ENCODE measurements at places on chromosomes 4 and X.

DNA sequence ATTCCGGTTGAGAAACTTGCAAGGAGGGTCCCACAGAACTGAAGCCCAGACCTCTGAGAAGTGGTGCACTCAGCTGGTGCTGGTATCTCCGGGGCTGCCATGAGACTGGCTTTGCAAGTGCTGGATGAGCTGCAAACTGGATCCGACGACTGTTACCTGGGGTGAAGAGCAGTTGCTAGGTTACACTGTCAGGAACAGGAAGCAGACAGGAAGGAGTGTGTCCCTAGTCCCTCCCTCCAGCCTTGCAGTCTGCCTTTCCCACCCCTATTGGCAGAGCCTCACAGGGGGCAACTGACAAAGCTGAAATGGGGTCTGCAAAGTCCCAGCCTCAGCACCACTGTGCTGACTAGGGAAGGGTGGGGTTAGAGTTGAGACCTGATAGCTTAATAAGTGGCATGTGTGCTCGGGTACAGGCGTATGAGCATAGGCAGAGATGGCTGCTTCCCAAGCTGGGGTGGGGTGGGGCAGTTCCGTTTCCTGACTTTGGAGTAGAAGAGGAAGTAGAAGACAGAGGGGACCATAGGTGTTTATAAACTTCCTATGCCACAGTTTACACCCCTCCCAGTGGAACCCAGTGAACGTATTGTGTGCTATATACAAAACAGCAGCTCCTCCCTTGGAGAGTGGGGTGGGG lies 18.0 kb downstream of the PPEF1 start:
- DNase-seq: no peak

- DNase-seq: no peak
These were observed 420.2 kb downstream of the BCOR start for GRCh38 chrX:39677585-39677977.

DNA sequence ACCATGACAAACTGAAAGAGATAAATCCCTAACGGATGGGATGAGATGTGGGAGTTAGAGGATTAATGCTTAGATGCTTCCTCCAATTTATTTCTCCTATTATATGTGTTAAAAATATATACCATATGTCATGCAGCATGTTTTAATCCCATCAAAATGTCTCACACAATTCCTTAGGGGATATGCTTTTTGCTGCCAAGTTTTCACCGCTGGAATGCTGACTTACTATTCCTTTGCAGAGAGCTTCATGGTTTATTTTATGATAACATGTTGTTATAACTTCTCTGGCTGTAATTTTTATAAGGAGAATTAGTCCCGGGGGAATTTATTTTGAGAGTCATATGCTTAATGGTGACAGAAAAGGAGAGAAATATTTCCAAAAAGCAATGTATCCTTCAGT lies 670.3 kb downstream of the IL1RAPL1 start:
- no peak for DNase-seq

GRCh38 chr4:109072595-109072994 lies 229.9 kb downstream of the COL25A1 start:
- DNase-seq: peak; percentile 76

DNA sequence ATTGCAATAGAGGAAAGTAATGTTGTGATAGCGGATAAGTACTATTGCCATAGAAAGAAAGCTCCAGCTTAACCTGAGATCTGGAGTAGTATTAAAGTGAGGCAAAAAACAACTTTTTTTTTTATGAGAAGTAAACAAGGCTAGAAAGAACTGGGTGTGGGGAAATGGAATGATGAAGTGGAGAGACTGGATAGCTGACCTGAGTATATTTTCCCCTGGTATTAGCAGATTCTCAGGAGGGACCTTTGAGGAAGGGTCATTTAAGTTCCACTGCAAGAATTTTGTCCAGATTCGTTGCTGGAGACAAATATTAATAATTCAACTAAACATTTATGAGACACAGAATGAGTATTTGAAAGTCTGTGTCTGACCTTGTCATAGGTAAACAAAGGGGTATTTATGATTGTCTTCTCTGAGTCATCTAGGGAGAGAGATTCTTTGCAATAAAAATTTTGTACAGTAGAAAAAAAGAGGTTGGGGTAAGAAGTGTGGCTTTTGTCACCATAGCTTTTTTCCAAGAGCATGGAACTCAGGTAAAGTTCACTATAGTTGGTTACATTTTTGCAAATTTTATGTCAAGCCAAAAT lies 2095.9 kb downstream of the ARAP2 start:
- no peak for DNase-seq

DNA sequence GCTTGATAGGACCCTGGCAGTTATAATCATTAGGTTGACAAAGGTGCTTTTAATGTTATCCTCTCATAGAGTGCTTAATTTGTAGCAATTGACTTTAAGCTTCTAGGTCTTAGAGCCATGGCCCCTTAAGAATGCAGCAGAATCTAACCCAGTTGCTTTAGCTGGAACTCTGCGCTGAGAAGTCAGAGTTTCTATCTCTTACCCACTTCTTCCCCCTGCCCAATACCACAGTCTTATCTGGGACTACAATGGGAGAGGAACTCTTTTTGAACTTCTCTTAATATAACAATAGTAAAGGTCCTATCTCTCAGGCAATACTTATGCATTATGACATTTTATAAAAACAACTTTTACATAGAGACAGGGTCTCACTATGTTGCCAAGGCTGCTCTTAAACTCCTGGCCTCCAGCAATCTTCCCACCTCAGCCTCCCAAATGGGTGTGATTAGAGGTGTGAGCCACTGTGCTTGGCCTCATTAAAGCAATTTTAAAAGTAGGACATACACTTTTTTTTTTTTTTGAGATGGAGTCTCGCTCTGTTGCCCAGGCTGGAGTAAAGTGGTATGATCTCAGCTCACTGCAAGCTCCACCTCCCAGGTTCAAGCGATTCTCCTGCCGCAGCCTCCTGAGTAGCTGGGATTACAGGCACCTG lies 1.8 kb downstream of the TLR10 start:
- no peak for DNase-seq

DNA sequence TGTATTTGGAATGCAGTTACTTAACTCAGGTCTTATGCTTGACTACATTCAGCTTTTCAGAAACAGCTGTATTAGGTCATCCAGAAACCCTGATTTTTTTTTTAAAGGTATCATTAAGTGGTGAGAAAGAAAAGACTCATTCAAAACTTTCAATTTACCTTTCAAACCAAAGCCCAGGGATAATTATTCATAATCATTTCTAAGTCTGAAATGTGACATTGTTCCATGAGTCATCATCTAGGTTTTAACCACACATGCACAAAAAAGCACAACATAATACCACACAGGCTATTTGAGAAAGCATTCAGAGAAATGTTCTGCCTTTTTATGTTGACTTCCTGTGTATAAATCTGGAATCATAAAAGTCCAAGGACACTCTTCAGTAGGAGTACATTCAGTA lies 288.2 kb downstream of the IL1RAPL2 start:
- DNase-seq: peak; percentile 19

GRCh38 chr4:165738571-165738970 lies 134.5 kb upstream of the TLL1 start:
- peak; percentile 38 for DNase-seq

DNA sequence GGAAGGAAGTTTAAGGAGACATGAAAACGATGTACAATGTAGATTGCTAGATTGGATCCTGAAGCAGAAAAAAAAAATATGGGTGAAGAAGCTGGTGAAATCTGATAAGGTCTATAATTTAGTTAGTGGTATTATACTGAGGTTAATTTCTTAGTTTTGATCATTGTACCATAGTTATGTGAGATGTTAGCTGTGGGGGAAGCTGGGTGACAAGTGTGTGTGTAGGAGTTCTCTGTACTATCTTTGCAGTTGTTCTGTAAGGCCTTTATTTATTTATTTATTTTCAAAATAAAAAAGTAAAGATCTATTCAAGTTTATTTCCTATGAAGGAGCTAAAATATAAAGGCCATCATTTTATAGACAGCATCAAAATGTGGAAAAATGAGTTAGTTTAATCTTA lies 12.5 kb upstream of the EXOC1 start:
- DNase-seq: no peak

DNA sequence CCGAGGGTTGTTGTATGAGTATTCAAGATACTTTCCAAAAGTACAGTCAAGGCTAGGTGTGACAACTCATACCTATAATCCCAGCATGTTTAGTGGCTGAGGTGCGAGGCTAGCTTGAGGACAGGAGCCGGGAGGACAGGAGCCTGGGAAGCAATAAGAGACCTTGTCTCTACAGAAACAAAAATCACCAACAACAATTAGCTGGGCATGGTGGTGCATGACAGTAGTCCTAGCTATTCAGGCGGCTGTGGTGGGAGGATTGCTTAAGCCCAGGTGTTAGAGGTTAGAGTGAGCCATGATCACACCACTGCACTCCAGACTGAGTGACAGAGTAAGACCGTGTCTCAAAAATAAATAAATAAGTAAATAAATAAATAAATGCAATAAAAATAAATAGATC lies 91.6 kb downstream of the TLL1 start:
- no peak for DNase-seq

DNA sequence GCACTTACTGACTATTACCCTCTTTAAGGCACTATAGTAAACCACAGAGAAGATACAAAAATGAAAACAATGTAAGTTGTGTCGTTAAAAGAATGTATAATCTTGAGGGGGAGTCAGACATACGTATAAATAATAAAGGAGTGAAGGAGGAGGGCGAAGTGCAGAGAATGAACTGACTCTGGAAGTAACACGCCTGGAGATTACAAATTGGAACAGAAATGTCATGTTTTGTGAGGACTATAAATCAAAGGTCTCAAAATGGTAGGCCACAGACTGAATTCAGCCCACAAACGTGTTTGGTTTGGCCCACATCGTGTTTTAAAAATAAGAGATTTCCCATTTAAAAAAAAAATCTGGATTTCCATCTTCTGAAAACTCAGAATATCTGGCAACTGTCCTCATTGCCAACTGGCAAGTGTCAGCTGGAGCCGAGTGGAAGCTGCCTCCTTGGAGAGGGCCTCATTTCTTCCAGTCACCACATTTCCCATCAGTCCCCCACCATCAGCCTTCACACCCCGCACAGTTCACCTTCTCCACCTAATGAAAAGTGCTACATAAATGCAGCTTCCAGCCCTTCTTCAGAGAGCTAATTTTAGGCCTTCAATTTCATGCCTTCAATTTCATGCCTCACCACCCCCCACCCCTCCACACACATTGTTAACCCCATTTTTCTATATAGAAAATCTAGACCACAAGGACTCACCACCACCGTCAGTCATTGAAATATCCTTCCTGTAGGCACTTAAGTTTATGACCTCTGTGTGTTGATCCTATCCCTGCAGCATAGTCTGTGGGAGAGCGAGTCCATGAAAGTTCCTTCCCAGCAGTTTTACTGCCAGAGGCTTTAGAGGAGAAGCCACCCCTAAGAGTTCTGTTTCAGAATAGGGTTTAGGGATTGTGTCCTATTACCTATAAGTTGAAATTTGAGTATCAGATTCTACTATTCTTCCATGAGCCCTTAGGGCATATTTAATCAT lies 32.0 kb upstream of the COL25A1 start:
- no peak for DNase-seq

DNA sequence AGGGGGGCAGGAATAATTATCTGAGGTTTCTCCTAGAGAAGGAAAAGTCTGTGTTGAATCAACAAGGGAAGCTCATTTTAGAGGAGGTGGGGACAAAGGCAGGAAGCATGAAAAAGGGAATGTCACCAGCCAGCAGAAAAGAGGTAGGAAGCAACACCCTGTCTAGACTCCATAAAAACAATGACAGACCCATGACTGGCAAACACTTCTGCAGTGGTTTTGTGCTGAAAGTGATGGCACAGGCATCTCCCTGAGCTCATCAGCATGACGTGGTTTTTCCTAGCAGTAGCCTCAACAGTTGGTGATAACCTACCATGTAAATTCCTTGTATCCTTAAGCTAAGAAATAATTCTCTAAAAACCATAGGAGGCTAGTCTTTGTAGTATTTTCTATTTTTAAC lies 110.7 kb upstream of the GALNT7 start:
- no peak for DNase-seq

GRCh38 chr4:122810669-122811068 lies 16.0 kb upstream of the FGF2 start:
- no peak for DNase-seq

DNA sequence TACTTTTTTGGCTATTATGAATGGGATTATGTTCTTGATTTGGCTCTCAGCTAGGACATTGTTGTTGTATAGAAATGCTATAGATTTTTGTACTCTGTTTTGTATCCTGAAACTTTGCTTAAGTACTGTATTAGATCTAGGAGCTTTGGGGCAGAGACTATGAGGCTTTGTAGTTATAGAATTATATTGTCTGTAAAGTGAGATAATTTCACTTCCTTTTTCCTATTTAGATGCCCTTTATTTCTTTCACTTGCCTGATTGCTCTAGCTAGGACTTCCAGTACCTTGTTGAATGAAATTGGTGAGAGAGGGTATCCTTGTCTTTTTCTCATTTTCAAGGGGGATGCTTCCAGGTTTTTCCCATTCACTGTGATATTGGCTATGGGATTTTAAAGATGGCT lies 28.1 kb downstream of the ADAM29 start:
- DNase-seq: no peak

- no peak for DNase-seq
These were observed 50.3 kb upstream of the SORBS2 start for GRCh38 chr4:185862340-185862739.

GRCh38 chr4:2745981-2746806 lies 9.9 kb downstream of the TNIP2 start:
- DNase-seq: peak; percentile 57

- peak; percentile 19 for DNase-seq
These were observed 8.3 kb downstream of the IL21 start for GRCh38 chr4:122612540-122612939.

DNA sequence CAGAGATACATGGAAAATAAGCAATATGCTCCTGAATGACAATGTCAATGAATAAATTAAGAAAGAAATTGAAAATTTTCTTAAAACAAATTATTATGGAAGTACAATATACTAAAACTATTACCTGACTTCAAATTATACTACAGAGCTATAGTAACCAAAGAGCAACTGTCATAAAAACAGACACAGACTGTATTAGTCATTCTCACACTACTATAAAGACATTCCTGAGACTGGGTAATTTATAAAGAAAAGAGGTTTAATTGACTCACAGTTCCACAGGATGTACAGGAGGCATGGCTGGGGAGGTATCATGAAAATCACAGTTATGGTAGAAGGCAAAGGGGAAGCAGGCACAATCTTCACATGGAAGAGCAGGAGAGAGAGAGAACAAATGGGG lies 60.0 kb upstream of the CYSLTR1 start:
- no peak for DNase-seq

DNA sequence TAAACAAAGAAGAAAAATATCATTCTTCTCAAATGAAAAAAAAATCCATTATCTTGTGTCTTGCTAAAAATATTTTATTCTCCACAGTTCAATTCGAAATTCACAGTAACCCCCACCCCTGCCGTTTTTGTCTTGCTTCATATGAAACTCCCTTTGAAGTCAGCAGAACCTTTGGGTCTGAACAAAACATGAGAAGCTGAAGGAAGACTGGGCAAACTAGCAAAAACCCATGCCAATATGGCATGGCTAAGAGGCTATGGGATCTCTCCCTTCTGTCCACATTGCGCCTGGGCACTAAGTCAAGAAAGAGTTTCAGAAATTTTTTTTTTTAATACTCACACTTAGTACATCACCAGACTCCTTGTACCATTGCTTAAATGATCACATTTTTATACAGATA lies 136.0 kb upstream of the SMIM31 start:
- no peak for DNase-seq
